ENCODE measurements at places on chromosomes 12 and 14.

GRCh38 chr14:35277179-35277578 lies 15.0 kb upstream of the PSMA6 start:
- no peak for DNase-seq

DNA sequence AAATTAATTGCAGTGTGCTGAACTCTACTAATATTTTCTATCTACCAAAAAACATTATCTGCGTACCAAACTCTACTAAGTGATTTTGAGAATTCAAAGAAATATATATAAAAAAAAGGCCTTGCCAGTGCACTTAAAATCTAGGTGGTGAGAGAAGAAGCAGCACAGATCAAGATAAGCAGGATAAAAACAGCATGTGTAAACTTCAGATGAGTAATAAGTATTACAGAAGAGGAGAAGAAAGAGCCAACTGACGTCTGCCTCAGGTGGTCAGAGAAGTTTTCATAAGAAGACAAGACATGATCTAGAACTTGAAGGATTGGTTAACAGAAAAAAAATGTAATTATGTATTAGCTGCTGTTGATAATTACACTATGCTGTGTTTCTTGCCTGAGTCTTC lies 166.4 kb downstream of the DUSP6 start:
- DNase-seq, result no peak

GRCh38 chr14:68977718-68978171 lies 1.4 kb downstream of the ACTN1 start:
- peak; percentile 98 for DNase-seq

DNA sequence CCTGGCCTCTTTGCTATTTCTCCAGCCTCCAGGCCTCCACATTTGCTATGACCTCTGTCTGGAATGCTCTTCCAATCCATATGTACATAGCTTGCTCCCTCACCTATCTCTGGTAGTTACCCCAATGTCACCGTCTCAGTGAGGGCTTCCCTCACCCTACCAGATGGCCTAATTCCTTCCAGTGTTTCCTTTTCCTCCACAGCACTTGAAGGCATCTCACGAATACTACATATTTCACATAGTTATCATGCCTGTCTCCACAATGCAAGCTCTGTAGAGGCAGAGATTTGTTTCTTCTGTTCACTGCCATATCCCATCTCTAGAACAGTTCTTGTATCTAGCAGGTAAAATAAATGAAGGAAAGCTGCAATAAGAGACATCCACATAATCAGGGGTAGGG lies 21.3 kb upstream of the HSP90B1 start:
- peak; percentile 75 for DNase-seq

DNA sequence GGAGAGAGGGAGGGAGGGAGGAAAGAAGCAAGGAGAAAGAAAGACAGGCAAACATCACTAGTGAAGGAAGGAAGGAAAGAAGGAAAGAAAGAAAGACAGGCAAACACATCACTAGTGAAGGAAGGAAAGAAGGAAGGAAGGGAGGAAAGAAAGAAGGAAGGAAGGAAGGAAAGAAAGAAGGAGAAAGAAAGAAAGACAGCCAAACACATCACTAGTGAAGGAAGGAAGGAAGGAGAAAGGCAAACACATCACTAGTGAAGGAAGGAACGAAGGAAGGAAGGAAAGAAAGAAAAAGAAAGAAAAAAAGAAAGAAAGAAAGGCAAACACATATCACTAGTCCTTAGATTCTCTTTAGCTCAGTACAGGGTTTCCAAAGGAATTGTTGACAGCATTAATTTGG lies 5.3 kb downstream of the FZD10 start:
- DNase-seq, result no peak

DNA sequence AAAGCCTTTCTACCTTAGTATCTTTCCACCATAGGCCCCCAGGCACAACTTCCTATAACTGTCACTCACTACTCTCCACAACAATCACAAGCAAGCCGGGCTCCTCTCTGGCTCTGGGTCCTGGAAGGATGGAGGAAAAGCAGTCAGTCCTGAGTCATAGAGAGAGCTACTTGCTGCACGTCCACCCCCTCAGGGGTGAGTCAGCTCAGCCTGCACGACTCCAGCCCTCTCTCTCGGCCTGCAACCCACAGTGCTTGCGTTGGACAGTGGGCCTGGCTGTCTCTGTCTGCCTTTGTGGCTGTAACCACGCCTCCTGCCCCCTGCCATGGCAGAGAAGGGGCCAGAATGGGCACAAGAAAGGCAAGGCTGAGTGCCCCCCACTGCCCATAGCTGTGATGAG lies 154.1 kb upstream of the FKBP4 start:
- DNase-seq, result peak; percentile 96

- peak; percentile 95 for DNase-seq
Observed at GRCh38 chr14:50961605-50962221, 17.4 kb upstream of the PYGL start.

DNA sequence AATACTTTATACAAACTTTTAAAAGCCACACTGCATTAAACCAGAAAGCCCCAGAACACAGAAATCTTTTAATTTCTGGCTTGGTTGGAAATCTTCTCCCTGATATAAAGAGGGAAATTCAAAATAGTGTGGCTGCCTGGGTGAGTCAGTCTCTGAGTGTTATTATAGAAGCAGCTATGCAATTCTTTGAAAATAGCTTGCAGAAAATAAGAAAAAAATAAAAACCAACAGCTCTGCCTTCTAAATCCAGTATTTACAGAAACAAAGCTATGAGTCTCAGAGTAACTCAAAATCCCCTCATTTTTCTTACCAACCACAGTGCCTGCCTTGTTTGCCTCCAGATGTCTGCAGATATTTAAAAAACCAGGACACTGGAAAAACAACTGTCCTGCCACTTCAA lies 68.6 kb upstream of the FERMT2 start:
- no peak for DNase-seq

GRCh38 chr14:92635896-92636295 lies 112.5 kb downstream of the LGMN start:
- no peak for DNase-seq

GRCh38 chr12:109033239-109034196 lies 12.7 kb upstream of the SVOP start:
- DNase-seq, result no peak

DNA sequence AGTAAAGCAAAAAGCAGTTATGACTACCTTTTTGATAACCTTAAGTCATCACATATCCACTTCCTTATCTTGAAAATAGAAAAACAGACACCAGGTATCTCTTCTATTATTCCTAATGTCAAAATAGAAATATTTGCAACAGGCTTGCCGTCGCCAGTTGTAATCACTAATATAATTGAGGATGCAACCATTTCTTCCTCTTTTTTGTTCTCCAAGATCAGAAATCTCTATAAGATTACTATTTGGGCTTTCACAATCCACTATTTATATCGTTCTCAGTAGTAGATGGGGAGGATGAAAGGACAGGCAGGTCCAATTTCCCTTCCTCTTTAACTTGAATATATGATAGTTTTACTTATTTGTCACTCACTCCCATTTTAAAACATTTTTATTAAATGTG lies 130.2 kb upstream of the HMGA2 start:
- DNase-seq, result no peak

DNA sequence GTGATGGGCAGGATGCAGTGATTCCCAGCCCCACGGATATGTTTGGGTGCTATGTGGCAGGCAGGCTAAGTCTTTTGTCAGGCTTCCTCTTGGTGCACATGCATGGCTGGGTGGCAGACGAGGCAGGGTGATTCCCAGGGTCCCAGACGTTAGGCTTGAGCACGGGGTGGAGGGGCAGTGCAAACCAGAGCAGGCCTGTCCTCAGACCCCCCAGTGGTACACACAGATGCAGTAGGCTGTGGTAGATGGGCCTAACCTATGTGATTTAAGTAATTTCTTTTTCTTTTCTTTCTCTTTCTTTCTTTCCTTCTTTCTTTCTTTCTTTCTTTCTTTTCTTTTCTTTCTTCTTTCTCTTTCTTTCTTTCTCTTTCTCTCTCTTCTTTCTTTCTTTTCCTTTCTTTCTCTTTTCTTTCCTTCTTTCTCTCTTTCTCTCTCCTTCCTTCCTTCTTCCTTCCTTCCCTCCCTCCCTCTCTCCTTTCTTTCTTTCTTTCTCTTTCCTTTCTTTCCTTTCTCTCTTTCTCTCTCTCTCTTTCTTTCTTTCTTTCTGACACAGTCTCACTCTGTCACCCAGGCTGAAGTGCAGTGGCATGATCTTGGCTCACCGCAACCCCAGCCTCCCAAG lies 41.6 kb downstream of the PIK3C2G start:
- no peak for DNase-seq

DNA sequence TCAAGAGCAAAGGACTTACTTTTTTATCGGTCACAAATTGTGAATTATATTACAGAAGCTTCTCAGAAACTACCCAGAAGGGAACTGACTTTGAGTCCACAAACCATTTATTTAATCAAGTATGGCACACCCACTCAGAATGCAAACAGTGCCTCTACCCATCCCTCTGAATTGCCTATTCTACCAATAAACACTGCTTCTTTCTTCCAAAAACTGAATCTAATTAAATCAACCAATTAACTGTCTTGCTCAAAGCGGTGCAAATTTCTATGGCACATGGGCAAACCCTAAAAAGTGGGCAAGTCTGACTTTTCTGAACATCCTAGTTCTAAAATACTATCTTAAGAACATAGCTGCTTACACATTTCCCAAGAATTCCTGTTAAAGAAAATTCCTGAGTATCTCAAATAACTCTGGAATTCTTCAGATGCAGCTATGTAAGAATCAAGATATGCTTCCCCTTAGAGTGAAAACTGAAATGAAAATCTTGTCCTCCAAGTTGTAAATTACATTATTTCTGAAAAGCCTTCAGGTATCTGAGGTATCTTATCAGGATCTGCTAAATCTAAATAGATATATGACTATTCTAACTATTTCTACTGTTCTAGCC lies 4.3 kb downstream of the SPTLC2 start:
- peak; percentile 73 for DNase-seq

DNA sequence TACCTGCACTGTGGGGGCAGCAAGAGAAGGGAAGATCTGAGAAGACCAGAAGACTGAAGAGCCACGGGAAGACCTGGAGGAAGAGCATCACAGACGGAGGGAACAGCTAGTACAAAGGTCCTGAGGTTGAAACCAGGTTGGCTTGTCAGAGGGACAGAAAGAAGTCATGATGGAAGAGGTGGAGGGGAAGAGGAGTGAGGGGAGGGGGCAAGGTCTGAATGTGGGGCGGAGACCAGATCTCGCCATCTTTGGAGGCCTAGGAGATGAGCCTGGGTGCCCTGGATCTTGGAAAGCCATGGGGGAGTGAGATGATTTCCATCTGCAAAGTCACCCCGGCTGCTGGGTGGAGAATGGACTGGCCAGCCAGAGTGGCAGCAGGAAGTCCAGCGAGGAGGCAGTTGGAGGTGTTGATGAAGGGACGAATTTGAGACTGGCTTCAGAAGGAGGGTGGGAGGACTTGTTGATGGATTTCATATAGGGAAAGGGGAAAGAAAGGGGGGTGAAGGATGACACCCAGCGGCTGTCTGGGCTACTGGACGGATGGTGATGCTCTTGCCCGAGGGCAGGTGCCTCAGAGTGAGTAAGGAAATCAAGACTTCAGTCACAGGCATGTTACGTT lies 14.6 kb upstream of the UBC start:
- no peak for DNase-seq

GRCh38 chr14:75769047-75769685 lies 108.1 kb downstream of the TTLL5 start:
- peak; percentile 4 for DNase-seq

- DNase-seq, result no peak
Observed at GRCh38 chr14:50308363-50308915, 3.6 kb downstream of the L2HGDH start.

DNA sequence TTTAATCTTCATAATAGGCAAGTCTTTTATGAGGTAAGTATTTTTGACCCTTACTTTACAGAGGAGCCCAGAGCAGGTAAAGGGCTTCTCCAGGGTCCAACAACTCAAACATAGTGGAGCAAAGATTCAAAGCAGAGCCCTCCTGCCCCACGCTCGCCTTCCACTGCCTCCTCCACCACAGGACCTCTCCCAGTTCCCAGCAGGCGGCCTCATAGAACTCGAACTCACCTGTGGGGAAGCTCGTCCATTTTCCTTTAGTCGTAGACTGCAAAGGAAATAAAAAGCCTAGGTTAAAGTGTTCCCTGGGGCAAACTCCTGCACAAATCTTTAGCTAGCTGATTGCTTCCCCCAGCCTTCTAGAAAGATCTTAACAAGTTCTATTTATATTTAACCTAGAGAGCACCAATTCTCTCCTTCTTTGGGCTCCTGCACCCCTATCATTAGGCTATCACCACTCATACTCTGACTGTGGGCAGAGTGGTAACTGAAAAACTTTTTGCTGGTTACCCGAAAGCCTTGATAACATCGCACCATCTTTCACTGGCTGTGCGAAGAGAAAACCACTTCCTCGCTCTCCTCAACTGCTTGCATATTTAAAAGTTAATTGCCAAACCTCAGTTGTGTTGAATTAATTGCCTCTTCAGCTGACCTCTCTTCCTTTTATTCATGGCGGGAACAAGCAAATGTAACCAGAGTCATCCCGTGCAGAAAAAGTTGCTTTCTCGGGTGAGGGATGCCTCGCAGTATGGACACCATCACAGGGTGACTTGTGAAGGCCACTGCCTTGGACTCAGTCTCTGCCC lies 299.6 kb downstream of the DPF3 start:
- no peak for DNase-seq
